ENCODE measurements at places on chromosomes 6 and 20.
A peak's percentile ranks its signal among the peaks of the same experiment; 100 is the strongest.

- DNase-seq = no peak
Measured at GRCh38 chr6:21597801-21598673, 4.5 kb downstream of the SOX4 start.

DNA sequence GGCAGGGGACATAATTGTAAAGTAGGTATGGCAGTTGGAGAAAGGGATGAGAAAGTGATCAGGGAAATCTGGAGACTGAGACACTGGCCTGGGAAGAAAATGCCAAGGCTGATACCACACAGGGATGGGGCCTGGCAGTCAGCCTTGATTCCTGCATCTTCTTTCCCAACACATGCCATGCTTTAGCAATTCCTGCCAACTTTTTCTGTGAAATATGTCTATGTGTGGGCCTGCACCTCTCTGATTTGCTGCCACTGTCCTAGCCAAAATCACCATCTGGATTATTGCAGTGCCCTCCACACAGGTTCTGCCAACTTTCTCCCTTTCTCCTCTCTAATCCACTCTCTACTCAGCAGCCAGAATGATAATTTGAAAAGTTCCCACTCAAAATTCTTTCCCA, 759.8 kb upstream of the CITED2 start:
- DNase-seq = no peak

DNA sequence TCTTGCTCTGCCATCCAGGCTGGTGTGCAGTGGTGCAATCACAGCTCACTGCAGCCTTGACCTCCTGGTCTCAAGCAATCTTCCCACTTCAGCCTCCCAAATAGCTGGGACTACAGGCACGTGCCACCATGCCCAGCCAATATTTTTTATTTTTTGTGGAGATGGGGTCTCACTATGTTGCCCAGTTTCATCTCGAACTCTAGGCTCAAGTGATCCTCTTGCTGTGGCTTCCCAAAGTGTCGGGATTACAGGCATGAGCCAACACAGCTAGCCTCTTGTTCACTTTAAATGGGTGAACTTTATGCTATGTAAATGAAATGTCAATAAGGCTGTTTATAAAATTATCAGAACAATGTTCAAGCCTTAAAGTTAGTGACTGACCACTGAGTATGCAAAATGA, 37.1 kb downstream of the SAMD3 start:
- no peak for DNase-seq

- DNase-seq = no peak
Measured at GRCh38 chr6:22754061-22754460, 184.7 kb downstream of the HDGFL1 start.

DNA sequence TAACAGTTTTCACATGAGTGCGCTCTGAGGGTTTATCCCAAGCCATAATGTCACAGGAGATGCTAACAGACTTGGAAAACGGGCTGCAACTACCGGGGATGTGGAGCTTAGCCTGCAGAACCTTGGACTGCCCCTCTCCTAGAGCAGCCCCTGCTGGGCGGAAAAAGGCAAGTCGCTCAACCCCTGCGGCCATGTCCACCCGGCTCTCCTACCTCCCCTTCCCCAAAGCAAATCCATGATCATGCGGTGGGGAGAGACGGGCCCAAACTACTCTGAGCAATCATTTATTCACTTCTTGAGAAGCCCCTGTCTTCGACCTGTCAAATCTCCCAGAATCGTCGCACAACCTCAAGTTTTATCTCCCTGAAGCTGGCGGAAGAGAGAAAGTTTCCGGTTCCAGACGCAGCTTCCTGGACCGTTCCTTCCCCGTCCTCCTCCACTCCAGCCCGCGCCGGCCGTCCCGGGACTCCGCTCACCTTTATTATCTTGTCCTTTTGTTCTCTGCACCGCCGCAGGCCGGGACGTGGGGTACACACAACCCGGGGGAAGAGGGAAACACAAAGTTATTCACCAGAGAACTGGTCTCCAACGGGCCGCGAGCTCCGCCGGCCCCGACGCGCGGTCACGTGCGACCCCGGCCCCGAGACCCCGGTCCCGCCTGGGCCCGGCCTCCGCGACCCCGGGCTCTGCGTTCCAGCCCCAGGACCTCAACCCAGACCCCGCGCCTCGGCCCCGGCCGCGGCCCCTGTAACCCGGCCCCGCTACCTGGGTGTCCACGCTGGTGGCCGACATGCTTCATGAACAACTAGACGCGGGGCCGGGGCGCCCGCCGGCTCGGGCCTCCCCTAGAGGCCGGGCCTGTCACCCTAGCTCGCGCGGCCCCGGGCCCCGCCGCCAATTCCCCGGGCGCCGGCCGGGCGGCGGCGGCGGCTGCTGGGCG, 560 bp downstream of the YTHDF1 start:
- peak; percentile 66 for DNase-seq

DNA sequence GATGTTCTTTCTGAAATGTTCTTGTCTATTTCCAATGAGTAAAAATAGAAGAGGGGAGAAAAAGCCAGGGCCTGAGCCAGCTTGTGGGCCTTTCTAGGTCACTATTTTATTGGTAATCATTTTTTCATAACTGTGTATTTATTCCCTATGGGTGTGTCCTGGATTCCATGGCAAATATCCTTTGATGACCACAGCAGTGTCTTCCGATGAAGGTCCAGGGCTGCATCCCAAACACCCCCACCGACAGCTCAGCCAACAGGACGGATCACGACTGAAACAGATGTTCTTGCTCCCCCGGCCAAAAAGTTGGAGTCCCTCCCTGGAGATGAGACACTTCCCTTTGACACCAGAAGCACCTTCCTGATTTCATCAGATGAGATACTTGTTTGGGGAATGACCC, 105.4 kb upstream of the PLEKHG1 start:
- no peak for DNase-seq

DNA sequence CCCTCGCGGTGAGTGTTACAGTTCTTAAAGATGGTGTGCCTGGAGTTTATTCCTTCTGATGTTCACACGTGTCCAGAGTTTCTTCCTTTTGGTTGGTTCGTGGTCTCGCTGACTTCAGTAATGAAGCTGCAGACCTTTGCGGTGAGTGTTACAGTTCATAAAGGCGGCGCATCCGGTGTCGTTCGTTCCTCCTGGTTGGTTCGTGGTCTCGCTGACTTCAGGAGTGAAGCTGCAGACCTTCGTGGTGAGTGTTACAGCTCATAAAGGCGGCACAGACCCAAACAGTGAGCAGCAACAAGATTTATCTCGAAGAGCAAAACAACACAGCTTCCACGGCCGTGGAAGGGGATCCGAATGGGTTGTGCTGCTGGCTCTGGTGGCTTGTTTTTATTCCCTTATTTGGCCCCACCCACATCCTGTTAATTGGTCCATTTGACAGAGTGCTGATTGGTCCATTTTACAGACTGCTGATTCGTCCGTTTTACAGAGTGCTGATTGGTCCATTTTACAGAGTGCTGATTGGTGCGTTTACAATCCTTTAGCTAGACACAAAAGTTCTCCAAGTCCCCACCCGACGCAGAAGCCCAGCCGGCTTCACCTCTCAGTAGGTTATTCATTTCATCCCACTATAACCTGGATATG, 48.2 kb upstream of the ARG1 start:
- DNase-seq = no peak

DNA sequence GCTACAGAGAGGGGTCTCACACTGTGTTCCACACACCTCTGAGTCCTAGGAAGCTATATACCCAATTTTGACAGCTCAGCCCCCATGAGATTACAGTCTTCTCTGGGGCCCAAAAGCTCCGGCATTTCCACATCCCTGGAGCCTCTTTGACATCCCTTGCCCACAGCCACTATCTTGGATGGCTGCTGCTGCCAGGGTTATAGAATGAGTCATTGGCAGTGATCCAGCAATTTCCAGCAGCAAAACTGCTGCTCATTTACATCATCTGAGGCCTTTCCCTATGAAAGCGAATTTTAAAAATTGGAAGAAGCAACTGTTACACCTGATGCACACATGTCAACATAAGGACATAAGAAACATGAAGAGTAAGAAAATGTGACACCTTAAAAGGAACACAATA, 590.7 kb downstream of the MEI4 start:
- no peak for DNase-seq

GRCh38 chr20:44135417-44136204, 51.4 kb downstream of the JPH2 start:
- no peak for DNase-seq

- DNase-seq = no peak
Measured at GRCh38 chr20:41183391-41183790, 46.0 kb downstream of the PLCG1 start.

GRCh38 chr6:148817689-148818088, 70.9 kb downstream of the UST start:
- no peak for DNase-seq

- no peak for DNase-seq
Measured at GRCh38 chr20:33910056-33910455, 83.7 kb upstream of the RALY start.

- no peak for DNase-seq
Measured at GRCh38 chr6:12009876-12010634, 2.1 kb upstream of the HIVEP1 start.

- no peak for DNase-seq
Measured at GRCh38 chr20:45358282-45359068, 4.5 kb upstream of the SYS1 start.

DNA sequence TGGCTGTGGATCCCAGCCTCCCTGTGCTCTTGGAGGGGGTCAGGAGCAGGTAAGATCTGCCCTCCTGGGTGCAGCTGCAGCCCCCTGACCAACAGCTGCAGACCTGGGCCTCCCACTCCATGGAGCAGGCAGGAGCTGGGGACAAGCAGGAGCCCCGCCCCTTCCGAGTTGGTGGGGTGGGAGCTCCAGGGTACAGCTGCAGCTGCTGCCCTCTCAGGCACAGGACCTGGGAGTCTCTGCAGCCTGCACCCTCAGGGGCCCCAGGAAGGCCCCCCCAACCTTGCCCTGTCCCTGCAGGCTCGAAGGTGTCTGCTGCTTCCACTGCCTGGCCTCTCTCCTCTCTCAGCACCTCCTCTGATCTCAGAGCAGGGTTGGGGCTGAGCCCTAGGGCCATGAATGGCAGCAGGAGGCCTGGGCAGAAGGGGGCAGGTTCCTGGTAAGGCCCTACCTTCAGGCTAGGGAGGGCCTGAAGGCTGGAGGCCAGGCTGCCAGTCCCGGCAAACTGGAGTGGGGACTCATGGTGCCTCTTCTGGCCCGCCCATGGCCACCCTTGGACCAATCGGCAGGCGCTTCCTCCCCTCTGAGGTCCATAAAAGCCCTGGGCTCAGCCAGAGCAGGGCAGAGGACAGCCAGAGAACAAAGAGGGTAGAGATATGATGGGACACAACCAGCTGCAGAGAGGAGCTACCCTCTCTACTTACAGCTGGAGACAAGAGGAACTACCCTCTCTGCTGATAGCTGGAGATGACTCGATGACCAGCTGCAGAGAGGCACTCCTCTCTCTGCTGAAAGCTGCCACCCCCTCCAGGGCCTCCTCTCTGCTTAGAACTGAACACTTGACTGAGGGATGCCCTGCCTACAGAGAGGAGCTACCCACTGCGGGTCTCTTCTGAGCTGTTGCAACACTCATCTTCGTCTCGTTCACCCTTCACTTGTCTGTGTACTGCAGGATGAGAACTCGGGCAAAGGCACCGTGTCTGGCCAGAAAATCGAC, 7.8 kb upstream of the PACSIN1 start:
- peak; percentile 49 for DNase-seq

GRCh38 chr6:70797625-70798024, 129.9 kb downstream of the SMAP1 start:
- DNase-seq = no peak

- DNase-seq = no peak
Measured at GRCh38 chr6:130893277-130893676, 66.1 kb downstream of the SMLR1 start.

GRCh38 chr20:57877995-57878394, 168.2 kb upstream of the PMEPA1 start:
- DNase-seq = no peak

- peak; percentile 78 for DNase-seq
Measured at GRCh38 chr6:32192608-32193039, at the start of gene GPSM3. TSS of gene GPSM3 (minus strand) at chr6:32192643. CDS start at chr6:32192513, 130 bp downstream.

DNA sequence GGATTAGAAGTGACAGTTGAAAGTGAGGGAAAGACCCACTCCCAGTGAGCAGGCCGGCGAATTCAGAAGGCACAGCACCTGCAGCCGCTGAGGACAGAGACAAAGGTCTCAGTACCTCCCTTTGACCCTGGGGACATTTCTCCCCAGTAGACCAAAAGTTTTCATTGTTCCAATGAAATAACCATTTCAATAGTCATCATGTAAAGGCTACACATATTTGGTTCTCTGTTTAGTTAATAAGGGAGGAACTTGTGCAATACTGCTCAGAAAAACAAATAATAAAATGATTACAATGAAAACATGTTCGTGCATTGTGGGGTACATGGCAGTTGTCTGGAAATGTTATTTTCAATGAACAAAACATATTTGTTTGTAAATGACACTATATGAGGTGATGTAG, 52.5 kb downstream of the EDN1 start:
- no peak for DNase-seq

GRCh38 chr20:19222520-19223040, 10.1 kb downstream of the SLC24A3 start:
- DNase-seq = no peak

DNA sequence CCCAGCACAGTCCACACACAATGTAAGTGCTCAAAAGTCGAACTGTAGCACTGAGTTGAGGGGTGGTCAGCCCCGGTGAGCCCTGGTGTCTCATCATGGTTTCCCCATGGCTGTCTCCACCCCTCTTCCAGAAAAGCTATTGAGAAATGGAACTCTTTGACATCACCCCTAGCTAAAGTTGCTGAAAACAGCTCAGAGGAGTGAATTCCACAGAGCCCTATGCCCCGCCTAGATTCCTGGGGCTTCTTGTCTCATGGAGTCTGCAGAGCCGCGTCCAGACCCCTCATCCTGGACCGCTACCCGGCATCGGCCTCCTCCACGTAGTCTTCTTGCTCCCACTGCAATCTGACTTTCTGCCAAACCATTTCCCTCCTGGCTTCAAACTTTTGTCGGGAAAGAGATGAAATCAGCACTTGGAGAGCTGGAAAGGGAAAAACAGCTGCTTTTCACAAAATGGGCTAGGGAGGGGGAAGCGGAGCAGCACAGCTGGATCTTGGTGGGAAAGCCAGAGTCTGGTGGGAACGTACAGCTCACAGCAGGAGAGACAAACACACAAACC, 132.2 kb downstream of the SNX5 start:
- DNase-seq = no peak

GRCh38 chr6:4653141-4653540, 123.1 kb upstream of the CDYL start:
- no peak for DNase-seq

DNA sequence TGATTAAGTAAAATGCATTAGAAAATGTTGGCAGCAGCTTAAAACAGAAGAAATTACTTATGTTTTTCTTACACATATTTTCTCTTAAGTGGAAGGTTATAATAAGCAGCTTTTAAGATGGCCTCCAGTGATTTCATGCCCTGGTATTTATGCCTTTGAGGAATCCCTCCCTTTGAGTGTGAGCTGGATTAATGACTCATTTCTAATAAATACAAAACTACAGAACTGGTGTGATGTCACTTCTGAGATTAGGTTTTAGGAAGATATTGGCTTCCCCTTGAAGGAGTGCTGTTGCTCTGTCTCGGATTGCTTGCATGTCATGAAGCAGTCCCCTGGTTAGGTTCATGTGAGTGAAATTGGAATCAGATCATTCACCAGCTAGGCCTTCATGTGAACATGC, 143.2 kb upstream of the EPHA7 start:
- no peak for DNase-seq

All from Karpas-422 (cell line).